ENCODE measurements at places on chromosomes 12 and 14.

- no peak for DNase-seq
Observed at GRCh38 chr12:64560396-64561301, 49.6 kb upstream of the RASSF3 start.

GRCh38 chr12:52380271-52380694 is 5.2 kb downstream of the KRT84 start:
- no peak for DNase-seq

GRCh38 chr14:93308686-93309345 is 24.0 kb downstream of the BTBD7 start:
- DNase-seq, result no peak

GRCh38 chr12:48815126-48816110 is 2.9 kb upstream of the CACNB3 start:
- DNase-seq, result peak; percentile 44

DNA sequence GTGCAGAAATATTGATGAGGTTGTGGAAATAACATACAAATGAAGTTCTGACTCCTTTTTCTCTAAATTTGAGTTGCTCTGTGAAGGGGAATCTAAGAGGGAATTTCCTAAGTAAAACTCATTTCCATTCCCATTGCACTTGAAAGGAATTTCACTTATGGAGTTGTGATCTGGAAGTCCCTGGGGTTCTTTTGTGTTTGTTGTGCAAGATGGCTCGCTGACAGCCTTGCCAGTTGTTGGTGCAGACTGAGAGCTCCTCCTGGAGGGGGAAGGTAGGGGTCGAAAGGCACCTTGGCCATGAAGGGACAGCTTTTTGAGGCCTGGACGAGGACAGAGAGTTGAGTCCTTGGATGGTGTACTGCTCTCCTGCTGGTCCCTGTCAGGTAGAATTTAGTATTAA is 72.0 kb downstream of the C12orf56 start:
- DNase-seq, result no peak

DNA sequence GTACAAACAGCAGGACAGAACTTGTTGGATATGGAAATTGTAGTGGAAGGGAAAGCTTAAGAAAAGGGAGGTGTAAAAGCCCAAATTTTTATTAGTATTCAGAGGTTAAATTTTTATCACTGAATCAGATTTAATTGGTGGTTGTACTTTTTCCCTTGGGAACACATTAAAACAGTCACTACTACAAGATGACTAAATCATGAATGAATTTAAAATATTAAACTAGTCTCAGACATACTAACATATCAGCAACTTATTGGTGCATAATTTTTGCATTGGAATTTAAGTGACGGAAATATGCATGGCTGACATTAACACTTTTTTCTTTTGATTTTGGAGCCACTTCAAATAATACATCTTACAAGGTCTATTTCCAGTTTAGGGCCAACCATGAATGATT is 27.6 kb downstream of the SAMD4A start:
- DNase-seq, result no peak

DNA sequence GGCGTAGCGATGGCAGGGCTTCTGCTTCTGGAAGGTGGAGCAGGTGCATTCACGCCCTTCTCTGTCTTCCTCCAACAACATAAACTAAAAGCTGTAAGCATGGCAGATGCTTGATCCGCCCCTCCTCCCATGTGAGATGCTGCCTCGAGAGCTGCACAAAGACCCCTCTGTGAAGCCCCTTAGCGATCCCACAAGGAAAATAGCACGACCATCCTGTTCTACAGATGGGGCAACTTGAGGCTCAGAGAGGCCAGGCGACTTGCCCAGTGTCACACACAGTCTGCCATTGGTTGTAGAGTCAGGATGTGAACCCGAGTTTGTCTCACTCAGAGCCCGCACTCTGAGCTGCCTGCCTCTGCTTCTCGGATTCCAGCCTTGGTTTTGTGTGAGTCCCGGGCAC is 144.4 kb downstream of the SCARB1 start:
- no peak for DNase-seq

DNA sequence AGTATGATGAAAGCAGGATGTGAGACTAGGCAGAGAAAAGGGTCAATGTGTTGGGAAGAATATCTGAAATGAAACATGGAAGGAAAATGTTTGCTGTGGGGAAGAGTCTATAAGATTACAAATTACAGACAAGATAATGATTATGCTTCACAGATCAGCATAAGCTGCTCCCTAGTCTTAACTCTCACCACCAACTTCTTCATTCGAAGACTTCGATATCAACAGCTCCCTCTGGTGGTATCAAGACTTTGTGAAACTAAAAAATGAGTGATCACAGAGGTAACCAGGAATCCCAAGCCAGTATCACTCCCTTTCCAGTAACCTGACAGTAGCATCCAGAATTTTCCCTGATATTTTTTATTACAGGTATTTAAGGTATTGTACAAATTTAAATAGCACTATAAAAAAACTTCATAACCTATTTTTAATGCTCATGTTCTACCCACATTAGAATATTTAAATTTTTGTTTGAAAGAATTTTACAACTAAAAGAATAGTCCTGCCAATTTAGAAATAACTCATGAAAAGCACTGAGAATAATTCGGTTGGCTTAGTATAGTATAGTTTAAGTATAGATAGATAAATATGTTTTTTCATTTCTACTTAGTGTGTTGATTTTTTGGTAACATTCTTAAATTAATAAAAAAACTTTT is 84.4 kb downstream of the C2CD5 start:
- no peak for DNase-seq

DNA sequence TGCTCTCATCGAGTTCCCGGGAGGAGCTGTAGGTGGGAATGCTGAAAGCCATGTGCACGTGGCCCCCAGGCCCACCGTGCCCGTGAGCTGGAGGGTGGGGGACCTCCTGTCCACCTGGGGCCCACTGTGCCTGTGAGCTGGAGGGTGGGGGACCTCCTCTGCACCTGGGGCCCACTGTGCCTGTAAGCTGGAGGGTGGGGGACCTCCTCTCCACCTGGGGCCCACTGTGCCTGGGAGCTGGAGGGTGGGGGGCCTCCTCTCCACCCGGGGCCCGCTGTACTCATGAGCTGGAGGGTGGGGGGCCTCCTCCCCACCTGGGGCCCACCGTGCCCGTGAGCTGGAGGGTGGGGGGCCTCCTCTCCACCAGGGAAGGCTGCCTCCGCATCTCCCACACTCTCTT is 13.9 kb upstream of the NUDT14 start:
- no peak for DNase-seq

DNA sequence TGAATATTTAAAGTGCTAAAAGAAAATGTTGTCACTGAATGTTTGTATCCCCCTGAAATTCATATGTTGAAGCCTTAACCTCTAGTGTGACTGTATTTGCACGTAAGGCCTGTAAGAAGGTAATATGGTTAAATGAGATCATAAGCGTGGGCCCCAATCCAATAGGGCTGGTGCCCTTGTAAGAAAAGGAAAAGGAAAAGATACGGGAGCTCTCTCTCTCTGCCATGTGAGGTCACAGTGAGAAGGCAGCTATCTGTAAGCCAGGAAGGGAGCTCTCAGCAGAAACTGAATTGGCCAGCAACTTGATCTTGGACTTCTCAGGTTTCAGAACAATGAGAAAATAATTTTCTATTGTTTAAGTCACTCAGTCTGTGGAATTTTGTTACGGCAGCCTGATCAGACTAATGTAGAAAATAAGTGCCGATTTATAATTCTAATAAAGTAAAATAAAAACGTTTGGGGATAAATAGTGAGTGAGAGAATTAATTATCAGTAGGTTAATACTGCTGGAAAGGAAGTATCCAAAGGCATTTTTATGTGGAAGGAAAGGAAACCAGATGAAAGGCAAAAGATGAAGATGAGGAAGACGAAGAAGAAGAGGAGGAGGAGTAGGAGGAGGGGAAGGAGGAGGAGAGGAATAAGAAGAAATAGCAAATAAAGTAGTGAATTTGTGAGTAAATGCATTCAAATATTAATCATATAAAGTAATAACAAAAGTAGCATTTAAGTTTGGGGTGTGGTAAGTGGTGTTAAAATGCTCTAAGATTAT is 188.5 kb upstream of the KRR1 start:
- DNase-seq, result no peak

DNA sequence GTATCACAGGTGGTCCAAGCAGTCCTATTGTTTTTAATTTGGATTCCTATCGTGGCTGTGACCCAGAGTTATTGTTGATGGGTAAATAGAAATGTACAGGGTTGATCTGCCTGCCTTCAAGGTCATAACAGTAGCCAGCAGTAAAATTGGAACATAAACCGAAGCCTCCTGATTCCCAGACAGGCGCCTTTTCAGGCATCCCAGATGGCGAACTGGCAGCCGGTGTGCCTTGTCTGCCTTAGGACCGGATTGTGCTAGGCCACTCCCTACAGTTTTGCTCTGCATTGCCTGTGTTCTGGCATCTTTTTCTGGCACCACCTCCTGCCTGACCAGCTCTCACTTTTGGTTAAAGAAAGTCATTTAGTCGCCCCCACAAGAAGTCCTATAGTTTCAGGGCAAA is 22.2 kb downstream of the TMEM117 start:
- DNase-seq, result no peak

DNA sequence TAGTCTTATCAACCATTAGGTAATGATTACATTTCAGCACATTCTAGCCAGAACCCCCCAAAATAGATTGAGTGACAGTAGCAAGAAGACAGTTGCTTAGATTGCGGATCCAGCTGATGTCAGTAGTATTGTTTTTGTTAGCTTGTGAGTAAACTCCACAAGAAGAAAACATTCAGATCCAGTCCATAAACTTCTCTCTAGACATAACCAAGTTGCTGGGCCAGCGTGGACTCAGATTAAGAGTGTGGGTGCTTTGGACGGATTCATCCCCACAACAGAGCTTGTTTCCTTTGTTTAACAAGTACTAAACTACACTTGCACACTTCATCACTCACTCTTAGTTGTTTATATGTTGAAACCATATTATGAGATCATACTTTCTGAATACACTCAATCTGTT is 293.4 kb downstream of the NPAS3 start:
- no peak for DNase-seq

DNA sequence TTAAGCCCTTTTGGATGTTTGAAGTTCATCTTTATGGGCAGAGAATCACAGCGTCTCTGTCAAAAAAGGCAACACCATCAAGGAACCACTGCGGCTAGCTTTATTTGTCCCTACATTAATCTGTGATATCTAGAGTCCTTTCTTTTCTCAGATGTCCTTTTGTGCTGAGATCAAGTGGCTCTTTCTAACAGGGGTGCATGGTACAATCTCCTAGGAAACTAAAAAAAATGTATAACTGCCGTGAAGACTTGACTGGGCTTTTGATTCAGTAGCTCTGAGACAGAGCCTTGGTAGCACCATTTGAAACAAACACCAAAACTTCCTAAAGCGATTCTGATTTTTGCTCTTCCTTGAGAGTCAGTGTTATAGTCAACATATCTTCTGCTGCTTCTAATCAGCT is 33.3 kb downstream of the KCNK13 start:
- DNase-seq, result no peak

- DNase-seq, result no peak
Observed at GRCh38 chr12:111386885-111387284, 18.0 kb upstream of the PHETA1 start.

DNA sequence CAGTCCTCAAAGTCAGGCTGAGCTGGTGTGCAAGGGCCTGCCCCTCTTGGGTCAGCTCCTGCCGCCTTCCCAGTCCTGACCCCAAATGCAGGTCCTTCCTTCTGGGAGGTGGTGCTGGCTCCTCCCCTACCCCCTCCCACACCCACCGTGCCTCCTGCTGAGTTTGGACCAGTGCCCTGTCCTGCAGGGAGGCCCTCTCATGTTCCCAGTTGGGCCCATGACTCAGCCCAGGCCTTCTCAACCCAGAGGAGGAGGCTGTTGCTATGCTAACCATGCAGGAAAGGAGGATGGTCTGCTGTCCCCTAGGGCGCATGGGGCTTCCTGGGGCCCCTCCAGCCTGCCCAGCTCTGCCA is 4.4 kb downstream of the ZBTB42 start:
- no peak for DNase-seq

DNA sequence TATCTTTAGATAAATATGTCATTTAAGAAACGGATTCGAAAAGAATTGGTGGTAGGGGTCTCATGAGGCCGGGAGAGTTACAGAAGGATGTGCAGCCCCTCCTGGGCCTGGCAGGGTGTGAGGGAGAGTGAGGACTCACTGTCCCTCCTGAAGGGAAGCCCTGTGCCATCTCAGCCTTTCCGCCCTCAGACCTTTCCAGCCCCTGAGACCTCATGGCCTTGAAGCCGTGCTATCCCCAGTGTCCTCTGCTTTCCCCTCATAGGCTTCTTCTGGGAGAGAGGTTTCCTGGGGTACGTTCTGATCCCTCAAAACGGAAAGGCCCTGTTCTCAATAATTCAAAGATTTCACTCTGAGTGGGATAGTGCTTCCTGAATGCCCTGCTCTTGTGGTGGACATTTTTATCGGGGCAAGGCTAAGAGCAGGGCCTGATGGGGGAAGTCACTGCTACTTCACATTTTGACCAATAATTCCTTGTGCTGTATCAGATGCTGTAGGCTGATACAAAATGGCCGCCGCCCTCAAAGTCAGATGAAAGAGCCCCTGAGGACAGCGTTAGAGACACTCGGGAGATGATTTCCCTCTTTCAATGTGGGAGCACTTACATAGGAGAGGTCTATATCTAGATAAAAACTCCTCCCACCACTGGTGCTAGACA is 1.3 kb downstream of the CD4 start:
- no peak for DNase-seq

GRCh38 chr14:69987406-69988121 is 108.3 kb downstream of the SMOC1 start:
- DNase-seq, result no peak

GRCh38 chr14:94126800-94127199 is 2.6 kb downstream of the IFI27L2 start:
- no peak for DNase-seq

- DNase-seq, result no peak
Observed at GRCh38 chr12:3931776-3932175, 58.6 kb upstream of the PARP11 start.

GRCh38 chr14:105473677-105474482 is 741 bp upstream of the CRIP2 start:
- DNase-seq, result peak; percentile 60

DNA sequence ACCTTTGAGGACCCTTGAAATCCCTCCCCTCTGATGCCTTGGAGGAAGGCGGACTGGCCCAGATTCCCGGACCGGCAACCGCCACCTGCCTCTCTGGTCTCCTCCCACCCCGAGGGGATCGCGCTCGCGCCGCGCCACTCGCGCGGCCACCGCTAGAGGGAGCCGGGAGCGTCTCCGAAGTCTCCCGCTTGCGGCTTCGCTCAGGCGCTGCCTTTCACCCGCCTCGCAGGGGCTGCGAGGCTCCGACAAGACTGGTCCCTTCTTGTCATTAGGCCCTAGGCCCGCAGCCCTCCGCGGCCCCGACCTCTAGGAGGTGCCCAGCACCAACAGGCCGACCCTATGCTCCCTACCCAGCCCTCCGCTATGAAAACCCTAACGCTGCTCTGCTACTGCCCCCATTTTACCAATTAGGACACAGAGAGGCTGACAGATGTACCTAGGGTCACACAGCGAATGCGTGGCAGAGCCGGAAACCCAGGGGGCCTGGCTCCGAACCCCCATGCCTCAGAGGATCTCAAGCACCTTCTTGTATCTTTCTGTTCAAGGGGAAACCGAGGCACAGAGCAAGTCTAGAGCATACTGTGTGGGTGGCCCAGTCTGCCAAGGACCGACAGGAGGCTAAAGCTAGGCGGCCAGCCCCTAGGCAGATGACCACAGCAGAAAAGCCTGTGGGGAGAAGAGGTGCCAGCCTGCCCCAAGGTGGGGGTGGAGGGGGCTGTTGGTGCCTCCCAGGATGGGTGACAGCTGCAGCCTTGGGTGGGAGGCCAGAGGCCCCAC is 21.4 kb upstream of the VSX2 start:
- no peak for DNase-seq

All from hypothalamus (tissue), 51 donors.